ENCODE measurements at places on chromosomes 1 and 21. TPM values are rescaled to one million over a fixed set of nuclear protein-coding genes. Genes with fewer than 3 reads are reported as not detected.

CD5L gene
- total RNA-seq = not detected

ANGPTL3 gene
- not detected for total RNA-seq

AZIN2 gene
- total RNA-seq = 7.3 TPM

TSACC gene
- not detected for total RNA-seq

GJA9 gene
- total RNA-seq = not detected

DISP1 gene
- 1.2 TPM for total RNA-seq

LCE1B gene
- total RNA-seq = not detected

RNPEP gene
- total RNA-seq = 33.2 TPM

NPL gene
- total RNA-seq = 3.2 TPM

SWT1 gene
- total RNA-seq = 2.2 TPM

SUSD4 gene
- 1.7 TPM for total RNA-seq

RIPK4 gene
- not detected for total RNA-seq

OR2T8 gene
- not detected for total RNA-seq

FTCD gene
- 0.25 TPM for total RNA-seq

ZNF648 gene
- total RNA-seq = not detected

KCNJ9 gene
- total RNA-seq = not detected

PTAFR gene
- 0.23 TPM for total RNA-seq

GLIS1 gene
- not detected for total RNA-seq

TADA1 gene
- 15.9 TPM for total RNA-seq

Measured in T-helper 2 cell treated with Interferon-gamma antibody and Interleukin-4, amounts not matched to agents 100 ng/mL and 5 ng/mL, for 36 hours (primary cell).